Activated T-helper 1 cell treated with Interleukin-2 at 50 U/mL for 16 hours (primary cell): ENCODE measurements at places on chromosomes 1 and 21.

DNA sequence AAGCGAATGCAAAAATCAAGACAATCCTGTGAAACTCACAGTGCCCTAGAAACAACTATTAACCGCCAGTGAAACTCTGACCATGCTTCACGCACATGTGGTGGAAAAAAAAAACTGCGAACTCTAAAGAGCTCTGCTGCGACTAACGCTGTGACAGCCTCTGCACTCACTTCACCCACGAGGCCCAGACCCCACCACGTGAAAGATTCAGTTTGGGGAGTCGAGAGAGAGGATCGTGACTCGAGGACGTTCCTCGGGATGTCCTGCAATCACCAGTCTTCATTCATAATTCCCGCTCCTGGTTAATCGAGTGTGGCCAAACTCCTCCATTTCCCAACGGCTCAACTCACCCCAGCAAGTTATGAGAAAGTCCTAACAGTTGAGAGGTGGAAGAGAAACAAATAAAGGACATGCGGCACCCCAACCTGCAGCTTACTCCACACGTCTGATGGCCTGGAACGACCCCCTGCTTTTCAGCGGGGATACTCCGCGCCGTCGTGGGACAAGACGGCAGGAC, 1.1 kb downstream of the SERBP1 start:
- DNase-seq = no peak

DNA sequence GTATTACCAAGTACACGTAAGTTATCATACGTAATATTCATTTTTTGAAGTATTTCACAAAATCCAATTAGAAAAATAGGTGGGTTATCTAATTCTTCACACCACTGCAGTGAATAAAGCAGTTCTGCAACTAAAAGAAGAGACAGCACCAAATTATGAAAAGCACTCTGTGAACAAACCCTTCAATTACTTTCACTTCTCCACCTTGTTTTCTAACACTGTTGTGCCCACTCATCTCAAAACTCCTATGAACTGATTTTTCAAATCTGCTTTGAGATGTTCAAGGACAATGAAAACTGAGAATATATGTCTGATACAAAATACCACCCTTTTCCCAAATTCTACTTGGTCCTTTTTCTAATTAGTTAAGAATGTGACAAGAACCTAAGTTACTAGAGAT, 39.4 kb downstream of the LTN1 start:
- DNase-seq = no peak

DNA sequence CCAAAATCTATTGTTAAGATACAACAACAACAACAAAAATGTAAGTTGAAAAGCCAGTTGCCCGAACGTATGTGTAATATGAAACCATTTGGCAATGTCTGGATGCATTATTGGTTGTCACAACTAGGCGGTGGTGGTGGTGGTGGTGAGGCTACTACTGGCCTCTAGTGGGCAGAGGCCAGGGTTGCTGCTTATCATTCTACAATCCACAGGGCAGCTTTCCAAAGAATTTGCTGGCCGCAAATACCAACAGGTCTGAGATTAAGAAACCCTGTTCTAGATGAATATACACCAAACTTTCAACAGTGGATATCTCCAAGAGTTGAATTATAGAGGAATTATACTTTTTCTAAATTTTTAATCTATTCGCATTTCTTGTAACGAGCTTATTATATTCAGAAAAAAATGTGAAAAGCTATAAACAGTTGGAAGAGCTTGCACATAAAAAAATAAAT, 26.8 kb upstream of the ZNF697 start:
- no peak for DNase-seq

DNA sequence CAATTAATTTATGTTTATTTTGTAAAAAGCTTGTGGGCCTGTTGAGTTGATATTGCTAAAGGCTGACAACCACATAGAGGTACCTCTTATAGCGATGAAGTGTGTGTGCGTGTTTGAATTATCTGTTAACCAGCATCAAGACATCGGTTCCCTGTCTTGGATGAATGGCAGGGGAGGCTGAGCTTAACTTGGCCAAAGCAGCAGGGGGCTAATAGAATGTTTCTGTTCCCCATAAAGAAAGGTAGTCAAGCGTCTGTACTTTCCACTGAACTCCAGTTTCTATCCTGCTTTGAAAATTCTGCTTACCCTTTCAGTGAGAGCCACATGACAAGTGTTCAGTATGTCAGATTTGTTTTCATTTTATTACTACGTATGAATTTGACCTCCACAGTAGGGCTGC, 63.0 kb downstream of the ROR1 start:
- no peak for DNase-seq

- DNase-seq = no peak
Measured at GRCh38 chr1:27912429-27912828, 22.4 kb upstream of the SMPDL3B start.

GRCh38 chr1:207822602-207823451, 71.0 kb downstream of the CD46 start:
- peak; percentile 35 for DNase-seq

DNA sequence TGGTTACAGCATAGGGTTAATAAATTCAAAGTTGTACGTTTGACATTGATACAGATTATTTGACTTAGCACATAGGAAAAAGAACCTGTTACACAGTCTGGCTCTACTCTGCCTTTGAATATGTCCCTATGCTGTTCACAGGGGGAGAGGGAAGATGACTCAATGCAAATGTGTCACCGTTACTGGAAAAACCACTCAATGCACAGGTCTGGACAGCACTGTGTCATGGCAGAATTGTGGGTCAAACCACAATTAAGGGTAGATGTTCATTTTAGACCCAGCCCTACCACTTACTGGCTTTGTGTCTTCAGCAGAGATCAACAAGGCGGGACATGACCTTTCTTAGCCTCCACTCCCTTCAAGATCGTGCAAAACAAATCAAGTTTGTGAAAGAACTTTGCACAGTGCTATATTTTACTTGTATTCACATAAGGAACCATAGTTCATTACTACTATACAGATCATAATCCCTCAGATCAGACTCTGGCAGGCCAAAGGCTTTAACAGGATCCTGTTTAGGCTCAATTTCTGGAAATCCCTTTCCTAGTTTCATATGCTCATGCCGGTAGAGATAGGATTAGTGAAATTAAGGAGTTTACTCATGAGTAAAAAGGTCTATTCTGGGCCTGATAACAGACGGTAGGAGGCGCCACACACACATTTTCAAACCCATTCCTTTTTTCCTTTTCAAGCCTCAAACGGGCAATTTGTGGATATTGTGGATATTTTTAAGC, 22.1 kb downstream of the EIF2D start:
- peak; percentile 38 for DNase-seq

DNA sequence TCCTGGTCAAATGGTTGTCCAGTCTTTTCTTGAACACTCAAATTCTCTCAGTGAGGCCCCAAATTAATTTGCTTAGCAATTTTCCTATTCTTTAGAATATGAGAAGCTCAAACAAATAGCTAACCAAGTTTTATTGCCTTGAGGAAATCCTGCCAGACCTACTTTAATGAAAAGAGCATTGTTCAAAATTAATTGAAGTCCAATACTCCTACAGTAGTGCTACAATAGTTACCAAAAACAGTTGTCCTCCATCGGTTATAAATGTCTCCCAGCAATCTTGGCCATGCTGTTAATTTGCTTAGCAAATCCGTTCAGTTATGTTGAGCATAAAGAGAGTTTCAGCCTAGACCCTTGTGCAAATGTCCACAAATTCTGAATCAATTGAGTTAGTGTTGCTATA, 112.9 kb downstream of the MAB21L3 start:
- no peak for DNase-seq

DNA sequence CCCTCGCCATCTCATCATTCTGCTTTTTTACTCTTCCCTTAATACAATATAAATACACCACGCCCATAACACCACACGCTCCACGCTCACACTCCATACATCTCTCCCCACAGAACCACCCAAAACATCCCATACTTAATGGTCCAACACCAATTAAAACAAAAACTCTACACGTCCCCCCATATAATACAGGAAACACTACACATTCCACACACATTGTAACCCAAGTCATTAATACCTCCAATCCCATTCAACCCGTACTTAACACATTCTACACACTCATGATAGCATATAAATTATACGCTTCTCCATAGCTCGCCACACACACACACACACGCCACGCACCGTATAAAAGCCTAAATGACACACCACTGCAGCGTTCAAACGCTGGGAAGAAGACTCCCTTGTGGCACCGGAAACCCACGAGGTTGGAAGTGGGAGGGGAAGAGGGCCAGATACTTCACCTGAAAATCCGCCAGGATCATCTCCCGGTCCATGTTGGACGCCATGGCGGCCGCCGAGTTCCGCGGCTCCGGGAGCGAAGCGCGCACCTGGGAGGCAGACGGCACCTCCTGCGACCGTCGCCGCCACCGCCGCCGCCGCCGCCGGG, 659 bp downstream of the FAF1 start:
- DNase-seq = no peak

DNA sequence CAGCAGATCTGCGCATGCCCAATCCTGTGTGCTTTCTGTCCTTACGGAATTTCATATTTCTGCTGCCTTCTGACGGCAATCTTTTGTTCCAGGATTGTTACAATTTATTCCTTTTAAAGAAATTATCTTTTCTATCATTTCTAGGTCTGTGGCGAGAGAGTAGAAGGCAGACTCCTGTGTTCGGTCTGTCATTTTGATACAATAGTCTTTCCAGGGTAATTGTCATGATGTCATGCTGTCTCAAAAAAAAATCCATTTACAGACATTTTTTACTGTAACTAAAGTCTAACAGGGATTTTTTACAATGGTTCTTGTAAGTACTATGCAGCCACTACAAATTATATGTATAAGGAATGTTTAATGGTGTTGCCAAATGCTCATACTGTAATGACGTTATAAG, 9.0 kb upstream of the KRTAP7-1 start:
- DNase-seq = no peak

GRCh38 chr1:81597720-81598426, 202.9 kb upstream of the ADGRL2 start:
- DNase-seq = no peak

DNA sequence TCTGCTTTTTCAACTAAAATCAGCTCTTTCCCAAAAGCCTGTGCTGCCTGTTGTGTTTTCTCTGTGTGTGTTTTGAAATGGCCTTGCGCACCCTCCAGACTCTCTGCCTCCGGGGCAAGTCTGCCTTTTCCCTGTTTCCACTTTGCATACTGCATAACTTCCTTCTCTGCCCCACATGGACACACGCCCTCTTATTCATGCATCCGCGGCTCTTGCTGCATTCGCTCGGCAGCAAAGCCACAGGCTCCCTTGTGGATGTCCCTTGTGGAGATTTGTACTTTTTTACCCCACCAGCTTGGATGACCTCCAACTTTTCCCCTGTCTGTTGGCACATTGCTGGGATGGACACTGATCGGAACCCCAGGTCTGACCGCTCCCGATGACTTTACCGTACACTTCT, 147.6 kb downstream of the ADSS2 start:
- no peak for DNase-seq

DNA sequence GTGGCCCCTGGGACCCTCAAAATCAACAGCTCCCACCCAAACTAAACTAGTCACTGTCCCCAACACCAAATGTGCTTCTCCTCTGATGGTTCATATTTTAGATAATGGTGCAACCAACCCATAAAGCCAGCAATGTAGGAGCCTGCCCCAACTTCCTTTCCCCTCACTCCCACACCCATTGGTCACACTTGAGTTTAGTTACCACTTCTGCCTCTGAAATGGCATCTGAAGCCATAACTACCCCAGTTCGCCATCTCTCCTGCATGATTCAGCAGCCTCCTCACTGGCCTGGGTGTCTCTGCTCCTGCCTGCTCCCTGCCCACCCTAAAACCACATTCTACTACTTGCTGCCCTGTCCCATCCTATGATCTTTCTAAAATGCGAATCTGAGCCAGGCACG, 3.4 kb upstream of the CDCP2 start:
- DNase-seq = no peak

- DNase-seq = no peak
Measured at GRCh38 chr1:219539645-219540254, 73.2 kb downstream of the ZC3H11B start.

DNA sequence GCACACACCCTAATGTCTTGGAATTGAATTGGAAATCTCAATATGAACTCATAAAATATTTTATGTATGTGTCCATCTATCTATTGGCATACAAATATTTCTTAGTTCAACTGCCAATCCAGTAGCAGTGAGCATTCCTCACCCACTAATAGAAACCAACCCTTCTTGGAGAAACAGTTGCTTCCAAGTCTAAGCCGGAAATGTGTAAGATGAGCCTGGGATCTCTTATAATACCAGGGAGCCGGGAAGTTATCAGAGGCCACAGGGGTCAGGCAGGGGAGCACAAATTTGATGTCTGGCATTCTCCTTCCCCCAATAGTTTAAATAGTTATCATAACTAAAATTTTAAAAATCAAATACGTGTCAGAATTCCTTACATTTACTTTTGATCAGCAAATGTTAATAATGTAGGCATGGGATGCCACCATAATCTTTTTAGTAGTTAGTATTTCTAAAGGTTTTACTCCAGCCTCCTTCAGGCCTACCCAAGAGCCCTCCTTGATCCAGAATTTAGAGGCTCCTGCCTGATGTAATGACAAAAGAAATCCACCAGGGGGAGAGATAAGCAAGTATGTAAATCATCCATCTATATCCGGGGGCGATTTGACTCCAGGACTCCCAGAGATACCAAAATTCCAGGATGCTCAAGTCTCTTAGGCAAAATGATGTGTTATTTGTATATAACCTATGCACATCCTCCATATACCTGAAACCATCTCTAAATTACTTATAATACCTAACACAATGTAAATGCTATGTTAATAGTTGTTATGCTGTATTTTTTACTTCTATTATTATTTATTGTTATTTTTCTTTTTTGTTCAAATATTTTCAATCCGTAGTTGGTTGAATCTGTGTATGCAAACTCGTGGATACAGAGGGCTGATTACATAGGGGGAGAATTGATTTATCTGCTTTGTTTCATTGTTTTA, 218.7 kb upstream of the COA6 start:
- DNase-seq = no peak

DNA sequence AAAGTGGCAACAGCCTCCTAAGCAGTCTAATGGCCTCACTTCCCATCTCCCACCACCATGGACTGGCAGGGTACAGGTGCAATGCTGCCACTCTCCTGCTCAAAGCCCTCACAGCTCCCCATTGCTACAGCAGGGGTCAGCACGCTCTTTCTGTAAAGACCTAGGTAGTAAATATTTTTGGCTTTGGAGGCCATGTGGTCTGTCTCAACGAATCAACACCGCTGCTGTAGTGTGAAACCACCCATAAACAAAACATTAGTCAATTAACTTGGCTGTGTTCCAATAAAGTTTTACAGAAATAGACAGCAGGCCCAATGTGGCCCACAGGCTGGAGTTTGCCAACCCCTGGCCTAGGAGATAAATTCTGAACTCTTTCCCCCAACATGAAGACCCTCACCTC, 44.6 kb upstream of the TMEM125 start:
- no peak for DNase-seq

GRCh38 chr1:10680487-10680886, 116.0 kb downstream of the CASZ1 start:
- DNase-seq = no peak

- DNase-seq = no peak
Measured at GRCh38 chr21:37380349-37381323, 14.1 kb downstream of the DYRK1A start.
